Activated T-cell treated with anti-CD3 and anti-CD28 coated beads, Interleukin-2, amount 50 U/mL, for 4 hours (primary cell): ENCODE measurements at places on chromosomes 5 and 9.

GRCh38 chr5:10377081-10377480 is 23.6 kb downstream of the MARCHF6 start:
- no peak for DNase-seq

DNA sequence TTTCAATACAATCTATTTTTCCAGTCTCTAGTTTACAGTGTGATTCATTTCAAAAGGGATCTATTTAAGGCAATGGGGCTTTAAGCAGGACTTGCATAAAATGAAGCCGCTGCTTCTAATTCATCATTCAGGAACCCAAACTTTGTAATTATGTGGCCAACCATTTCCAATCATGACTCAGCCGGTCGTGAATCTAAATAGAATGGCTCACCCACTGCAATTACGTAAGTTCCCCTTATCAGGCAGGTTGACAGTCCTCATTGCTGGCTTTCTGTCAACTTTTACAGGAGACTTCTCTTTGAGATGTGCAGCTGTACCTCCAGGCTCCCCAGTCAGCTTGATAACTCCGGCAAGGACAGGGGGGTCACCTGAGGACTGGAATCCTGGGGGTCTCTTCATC is 152.8 kb upstream of the DAP start:
- DNase-seq = no peak

- no peak for DNase-seq
Observed at GRCh38 chr5:17966640-17967402, 332.6 kb downstream of the TAF11L14 start.

DNA sequence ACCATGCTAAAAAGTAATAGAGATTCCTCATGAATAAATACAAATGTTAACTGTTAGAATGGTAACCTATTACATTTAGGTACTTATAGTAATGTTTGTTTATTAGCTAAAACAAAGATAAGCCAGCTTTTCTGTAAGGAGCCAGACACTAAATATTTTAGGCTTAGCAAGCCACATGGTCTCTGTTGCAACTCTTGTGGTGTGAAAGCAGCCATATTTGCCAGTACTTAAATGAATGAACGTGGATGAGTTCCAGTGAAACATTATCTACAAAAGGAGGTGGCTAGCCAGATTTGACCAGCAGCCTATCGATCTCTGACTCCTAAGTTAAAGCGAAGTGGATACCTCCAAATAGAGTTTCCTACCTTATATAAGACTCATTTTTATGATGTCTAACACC is 331.6 kb downstream of the CDH12 start:
- no peak for DNase-seq

DNA sequence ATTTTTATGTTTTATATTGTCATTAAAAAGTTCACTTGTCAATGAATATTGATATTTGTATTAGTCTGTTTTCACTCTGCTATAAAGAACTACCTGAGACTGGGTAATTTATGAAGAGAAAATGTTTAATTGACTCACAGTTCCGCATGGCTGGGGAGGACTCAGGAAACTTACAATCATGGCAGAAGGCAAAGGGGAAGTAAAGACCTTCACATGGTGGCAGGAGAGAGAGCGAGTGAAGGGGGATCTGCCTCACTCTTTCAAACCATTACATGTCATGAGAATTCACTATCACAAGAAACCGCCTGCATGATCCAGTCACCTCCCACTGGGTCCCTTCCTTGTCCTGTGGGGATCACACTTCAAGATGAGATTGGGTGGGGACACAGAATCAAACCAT is 27.4 kb downstream of the SRD5A1 start:
- no peak for DNase-seq

GRCh38 chr5:172906888-172907287 is 52.3 kb upstream of the RPL26L1 start:
- no peak for DNase-seq

DNA sequence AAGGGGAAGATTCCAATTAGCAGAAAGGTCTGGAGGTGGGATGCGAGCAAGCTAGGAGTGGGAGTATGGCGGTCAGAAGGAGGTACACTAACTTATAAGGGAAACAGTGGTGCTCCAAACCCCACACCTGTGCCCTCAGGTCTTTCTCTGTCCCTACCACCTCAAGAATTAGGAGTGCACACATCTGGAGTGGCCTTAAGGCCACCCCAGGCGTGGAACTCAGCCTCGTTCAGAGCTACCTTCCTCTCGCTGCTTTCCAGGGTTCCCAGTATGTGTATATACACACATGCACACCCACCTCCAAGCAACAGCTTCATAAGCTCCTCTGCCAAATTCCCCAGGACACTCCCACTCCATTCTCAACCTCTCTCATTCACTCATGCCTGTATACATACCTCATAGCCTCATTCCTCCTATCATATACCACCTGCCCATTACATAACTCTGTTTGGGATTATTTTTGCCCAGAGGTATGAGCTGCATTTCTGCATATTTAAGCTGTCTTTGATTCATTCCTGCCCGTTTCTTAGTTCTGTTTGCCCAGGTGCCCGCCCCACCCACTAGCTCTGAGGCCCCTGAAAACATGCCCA is 118.7 kb downstream of the PSD2 start:
- DNase-seq = no peak

- no peak for DNase-seq
Observed at GRCh38 chr9:136910197-136910900, 24.0 kb downstream of the TRAF2 start.

DNA sequence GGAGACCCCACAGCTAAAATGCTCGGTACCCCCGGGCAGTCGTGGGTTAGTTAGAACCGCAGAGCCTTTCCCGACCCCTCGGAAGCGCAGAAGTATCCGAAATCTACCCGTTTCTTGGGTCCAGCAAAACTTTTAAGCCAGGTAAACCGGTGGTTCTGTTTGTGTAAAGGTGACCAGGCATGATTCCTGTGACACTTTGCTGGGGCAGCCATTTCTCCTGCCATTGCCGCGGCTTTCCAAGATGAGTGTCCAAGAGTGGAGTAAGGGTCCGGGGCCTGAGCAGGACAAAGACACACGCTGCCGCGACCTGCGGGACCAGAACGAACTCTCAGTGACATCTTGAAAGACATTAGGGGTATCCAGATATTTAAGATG is 655 bp downstream of the MARVELD2 start:
- no peak for DNase-seq
